T-cell (primary cell): ENCODE measurements at places on chromosomes 7 and 10.

DNA sequence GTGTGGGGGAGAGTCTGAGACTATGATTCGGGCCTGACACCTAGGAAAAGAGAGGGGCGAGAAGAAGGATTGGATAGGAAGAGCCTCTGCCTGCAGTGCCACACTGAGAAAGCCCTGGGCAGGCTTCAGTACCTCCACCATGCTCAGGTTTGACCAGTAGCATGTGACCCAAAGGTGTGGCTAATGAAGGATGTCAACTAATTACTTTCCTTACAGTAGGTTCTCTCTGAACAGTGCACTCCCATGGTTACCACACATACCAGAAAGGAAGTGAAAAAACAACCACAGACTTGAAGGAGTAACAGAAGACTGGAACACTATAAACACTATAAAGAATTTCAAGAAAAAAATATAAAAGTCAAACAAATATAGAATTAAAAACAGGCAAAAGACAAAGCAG, 46.2 kb downstream of the SEM1 start:
- H3K4me1 ChIP-seq, result peaks cover 3% of the 10 kb centered on the region
- DNase-seq, result no peak
- no peak overlapping the region for H3K27ac ChIP-seq
- no peaks in the 10 kb centered on the region for H3K27me3 ChIP-seq
- no peak overlapping the region for H3K4me3 ChIP-seq
- H3K36me3 ChIP-seq, result no peaks in the 10 kb centered on the region

GRCh38 chr7:36057323-36057722, 95.7 kb upstream of the EEPD1 start:
- no peaks in the 10 kb centered on the region for H3K36me3 ChIP-seq
- H3K4me1 ChIP-seq, result no peaks in the 10 kb centered on the region
- H3K27me3 ChIP-seq, result peaks cover 17% of the 10 kb centered on the region
- H3K27ac ChIP-seq, result no peak overlapping the region
- no peak for DNase-seq
- no peak overlapping the region for H3K4me3 ChIP-seq

DNA sequence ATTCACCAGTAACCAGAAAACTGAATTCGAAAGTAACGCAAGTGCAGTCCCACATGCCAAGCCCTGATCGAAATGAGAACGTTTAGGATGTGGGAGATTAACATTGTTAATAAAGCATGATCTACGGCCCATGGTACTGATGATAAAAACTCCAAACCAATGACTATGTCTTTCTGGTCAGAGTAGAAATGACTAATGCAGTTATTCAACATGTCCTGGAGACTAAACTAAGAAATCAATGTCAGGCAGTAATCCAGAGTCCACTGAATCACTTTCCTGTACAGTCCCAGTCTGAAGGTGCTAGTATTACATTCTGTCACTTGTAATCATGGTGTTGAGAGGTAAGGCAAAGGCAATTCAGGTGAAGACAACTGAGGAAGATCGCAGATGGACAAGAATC, 14.4 kb downstream of the NPSR1 start:
- H3K4me1 ChIP-seq, result no peaks in the 10 kb centered on the region
- no peaks in the 10 kb centered on the region for H3K36me3 ChIP-seq
- no peak overlapping the region for H3K4me3 ChIP-seq
- no peaks in the 10 kb centered on the region for H3K27me3 ChIP-seq
- H3K27ac ChIP-seq, result no peak overlapping the region
- no peak for DNase-seq

DNA sequence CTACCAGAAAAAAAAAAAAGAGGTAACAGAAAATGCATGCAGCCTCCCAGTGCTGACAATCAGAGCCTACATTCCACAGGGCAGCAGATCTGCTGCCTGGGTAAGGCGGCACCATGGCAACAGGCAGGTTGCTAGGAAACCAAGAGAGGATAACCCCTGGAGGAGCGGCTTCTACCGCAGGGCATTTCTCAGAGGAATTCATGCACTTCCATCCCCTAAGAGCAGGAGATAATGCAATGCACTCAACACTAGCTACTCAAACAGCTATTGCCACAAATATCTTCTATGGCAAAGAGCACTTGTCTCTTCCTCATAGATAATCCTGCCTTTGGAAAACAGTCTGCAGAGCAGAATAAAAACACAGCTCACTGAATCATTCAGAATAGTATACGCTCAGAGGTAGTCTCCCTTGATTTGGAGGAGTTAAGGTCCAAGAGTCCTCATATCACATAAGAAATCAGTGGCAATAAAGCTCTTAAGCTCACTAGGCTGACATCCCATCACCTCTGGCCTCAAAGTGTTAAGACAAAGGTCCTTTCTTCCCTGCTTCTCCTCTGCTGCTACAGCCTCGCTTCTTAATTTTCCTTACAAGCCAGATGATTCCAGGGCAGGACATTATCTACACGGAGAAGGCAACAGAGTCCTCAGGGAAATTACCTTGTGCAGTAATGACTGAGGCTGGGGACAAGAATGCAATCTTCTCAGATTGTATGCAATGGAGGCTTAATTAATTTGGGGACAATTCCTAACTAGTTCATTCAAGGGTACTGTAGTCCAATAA, 10.7 kb downstream of the PSAP start:
- H3K4me3 ChIP-seq, result no peak overlapping the region
- H3K27ac ChIP-seq, result no peak overlapping the region
- DNase-seq, result no peak
- peaks cover 42% of the 10 kb centered on the region for H3K4me1 ChIP-seq

DNA sequence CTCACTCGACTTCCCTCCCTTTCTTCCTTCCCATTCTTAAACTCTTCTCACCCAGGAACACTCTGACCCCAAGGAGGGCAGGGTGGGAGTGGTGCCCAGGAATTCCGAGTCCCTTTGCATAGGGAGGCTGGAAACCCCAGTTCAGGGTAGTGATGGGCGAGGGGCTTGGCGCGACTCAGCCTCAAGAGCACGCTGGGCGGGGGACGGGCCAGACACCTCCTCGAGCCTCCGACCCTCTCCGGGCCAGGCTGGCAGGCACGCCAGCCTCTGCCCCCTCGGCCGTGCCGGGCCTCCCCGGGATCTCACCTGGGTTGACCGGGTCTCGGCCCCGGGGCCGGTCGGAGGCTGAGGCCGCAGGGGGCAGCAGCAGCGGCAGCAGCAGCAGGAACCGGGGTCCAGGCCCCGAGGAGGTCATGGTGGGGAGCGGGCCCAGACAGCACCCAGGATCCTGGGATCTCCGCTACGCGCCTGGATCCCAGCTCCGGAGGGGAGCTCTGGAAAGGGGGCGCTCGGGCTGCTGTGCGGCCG, 457 bp downstream of the PLOD3 start:
- peak overlapping the region; percentile 77 for H3K27ac ChIP-seq
- peaks cover 16% of the 10 kb centered on the region for H3K36me3 ChIP-seq
- H3K4me1 ChIP-seq, result peaks cover 7% of the 10 kb centered on the region
- H3K4me3 ChIP-seq, result peak overlapping the region; percentile 88
- H3K27me3 ChIP-seq, result no peaks in the 10 kb centered on the region

DNA sequence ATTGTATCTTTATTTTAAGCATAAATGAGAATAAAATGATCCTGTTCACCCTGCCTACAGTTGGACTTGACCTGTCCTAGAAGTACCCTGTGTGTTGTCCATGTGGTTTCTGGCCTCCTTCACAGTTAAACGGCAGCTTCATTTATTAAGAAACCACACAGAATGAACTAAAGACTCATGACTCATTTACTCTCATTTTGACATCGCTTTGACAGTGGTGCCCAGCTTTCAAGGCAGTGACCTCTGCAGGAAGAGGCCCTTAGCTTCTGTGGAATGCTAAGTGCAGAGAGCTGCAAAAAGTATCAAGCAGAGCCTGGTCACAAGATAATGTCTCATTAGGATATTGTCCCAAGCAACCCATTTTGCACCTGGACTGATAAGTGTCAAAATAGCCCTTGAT, 93.4 kb downstream of the AVL9 start:
- H3K27ac ChIP-seq, result no peak overlapping the region
- no peak for DNase-seq
- no peaks in the 10 kb centered on the region for H3K27me3 ChIP-seq
- H3K4me1 ChIP-seq, result no peaks in the 10 kb centered on the region

DNA sequence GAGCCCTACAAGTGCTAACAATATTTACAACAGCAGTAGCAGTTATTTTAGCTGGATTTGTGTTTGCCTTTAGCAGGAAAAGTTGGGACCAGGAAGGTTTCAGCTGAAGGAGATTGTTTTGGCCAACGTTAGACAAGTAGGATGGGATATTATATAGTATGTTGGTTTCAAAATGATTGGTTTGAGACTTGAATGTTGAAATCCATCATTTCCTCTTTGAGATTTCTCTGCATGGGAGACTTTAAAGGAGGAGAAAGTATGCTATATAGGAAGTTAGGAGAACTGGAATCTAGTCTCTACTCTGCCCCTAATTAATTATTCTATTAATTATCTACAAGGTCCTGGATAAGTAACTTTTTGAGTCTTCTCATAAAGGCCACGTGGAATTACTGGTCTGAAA, 263.8 kb downstream of the PTEN start:
- no peaks in the 10 kb centered on the region for H3K36me3 ChIP-seq
- no peak overlapping the region for H3K4me3 ChIP-seq
- H3K4me1 ChIP-seq, result no peaks in the 10 kb centered on the region
- H3K27me3 ChIP-seq, result no peaks in the 10 kb centered on the region

DNA sequence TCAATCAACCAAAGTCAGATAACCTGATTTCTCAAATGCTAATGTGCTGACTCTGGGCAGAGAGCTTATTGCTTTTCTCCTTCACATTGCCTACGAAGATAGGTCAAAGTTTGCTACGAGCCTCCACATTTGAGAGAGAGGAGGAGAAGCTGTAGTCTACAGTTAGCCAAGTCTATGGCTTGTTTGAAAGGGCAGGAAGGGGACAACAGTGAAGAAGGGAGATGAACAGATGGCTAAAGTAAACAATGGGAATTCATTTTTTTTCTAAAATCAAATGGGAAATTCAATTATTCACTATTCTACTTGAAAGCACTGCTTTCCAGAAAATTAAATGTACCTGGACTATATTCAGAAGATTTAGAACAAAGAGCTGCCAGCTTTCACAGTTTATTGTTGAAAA, 126.7 kb upstream of the C1QL3 start:
- no peak for DNase-seq
- H3K27ac ChIP-seq, result no peak overlapping the region
- no peaks in the 10 kb centered on the region for H3K4me1 ChIP-seq
- H3K4me3 ChIP-seq, result no peak overlapping the region

DNA sequence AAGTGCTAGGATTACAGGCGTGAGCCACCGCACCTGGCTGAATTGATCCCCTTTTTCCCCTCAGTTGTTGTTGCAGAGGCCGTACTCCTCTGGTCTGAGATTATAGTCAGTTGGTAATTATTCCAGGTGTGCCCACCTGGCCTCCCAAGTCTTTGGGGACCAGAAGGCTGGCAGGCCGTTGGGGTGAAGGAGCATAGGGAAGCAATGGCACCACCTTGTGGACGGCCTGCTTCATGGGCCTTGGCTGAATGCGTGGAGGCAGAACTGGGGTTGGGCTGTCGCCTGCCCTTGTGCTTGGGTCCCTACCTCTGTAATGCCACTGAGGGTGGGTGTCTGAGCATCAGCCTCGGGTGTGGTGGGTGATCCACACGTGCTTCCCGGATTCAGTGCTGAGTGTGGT, 125.7 kb downstream of the RGS10 start:
- DNase-seq, result peak; percentile 48
- H3K4me1 ChIP-seq, result no peaks in the 10 kb centered on the region
- H3K4me3 ChIP-seq, result no peak overlapping the region
- H3K27ac ChIP-seq, result no peak overlapping the region
- H3K27me3 ChIP-seq, result no peaks in the 10 kb centered on the region
- H3K36me3 ChIP-seq, result peaks cover 4% of the 10 kb centered on the region

GRCh38 chr10:70974351-70974901, 86.1 kb upstream of the PCBD1 start:
- no peak for DNase-seq
- no peaks in the 10 kb centered on the region for H3K36me3 ChIP-seq
- H3K27me3 ChIP-seq, result no peaks in the 10 kb centered on the region
- no peak overlapping the region for H3K4me3 ChIP-seq
- H3K4me1 ChIP-seq, result no peaks in the 10 kb centered on the region

- H3K27ac ChIP-seq, result no peak overlapping the region
- no peak overlapping the region for H3K4me3 ChIP-seq
- H3K27me3 ChIP-seq, result peaks cover 62% of the 10 kb centered on the region
- no peaks in the 10 kb centered on the region for H3K36me3 ChIP-seq
- DNase-seq, result no peak
Observed at GRCh38 chr10:124378881-124379471, 39.7 kb downstream of the OAT start.

- DNase-seq, result no peak
- H3K27me3 ChIP-seq, result peaks cover 2% of the 10 kb centered on the region
- H3K27ac ChIP-seq, result no peak overlapping the region
Observed at GRCh38 chr10:86730227-86730626, 26.2 kb upstream of the BMPR1A start.

DNA sequence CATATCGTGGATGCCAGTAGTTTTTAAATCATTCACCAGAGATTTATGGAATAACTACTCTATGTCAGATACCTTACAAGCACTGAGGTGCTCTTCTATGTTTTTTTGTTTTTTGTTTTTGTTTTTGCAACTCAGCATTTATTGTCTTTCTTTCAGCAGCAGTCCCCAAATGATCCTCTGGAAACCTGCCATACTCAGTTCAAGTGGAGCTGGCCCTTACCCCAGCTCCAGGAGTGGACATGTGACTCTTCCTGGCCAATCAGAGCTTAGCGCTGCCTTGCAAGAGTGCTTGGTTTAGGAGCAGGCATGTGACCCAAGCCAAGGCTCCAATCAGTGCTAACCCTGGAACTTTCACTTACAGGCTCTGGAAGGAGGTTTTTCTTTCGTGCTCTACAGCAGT, 356.6 kb upstream of the ZMIZ1 start:
- H3K4me3 ChIP-seq, result no peak overlapping the region
- H3K4me1 ChIP-seq, result no peaks in the 10 kb centered on the region
- H3K27ac ChIP-seq, result no peak overlapping the region
- no peaks in the 10 kb centered on the region for H3K27me3 ChIP-seq
- H3K36me3 ChIP-seq, result no peaks in the 10 kb centered on the region
